ENCODE measurements at places on chromosomes 11 and 22.

DNA sequence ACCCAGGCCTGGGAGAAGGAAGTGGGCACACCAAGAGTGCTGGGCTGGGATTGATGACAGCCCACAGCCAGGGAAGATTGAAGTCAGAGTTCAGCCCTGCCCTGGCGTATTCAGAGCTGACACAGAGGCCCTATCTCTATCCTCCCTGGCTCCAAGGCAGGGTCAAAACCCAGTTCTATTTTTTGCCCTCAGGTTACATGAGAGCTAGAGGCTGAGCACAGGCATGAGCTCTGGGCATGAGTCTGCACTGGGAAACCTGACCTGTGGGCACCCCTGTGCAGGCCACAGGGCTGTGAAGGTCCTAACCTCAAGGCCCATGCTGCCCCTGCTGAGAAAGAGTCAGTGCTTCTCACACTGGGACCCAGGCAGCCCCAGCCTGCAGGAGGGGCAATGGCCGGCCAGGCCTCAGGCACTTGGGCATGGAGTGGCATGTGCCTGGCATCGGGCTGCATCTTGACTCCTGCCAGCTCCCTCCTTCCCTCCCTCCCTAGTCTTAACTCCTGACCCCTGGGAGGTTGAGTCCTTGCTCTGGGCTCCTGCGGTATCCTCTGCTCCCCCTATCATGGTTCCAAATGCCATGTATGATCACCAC is 5.4 kb downstream of the SLC35E4 start:
- no peak for DNase-seq

DNA sequence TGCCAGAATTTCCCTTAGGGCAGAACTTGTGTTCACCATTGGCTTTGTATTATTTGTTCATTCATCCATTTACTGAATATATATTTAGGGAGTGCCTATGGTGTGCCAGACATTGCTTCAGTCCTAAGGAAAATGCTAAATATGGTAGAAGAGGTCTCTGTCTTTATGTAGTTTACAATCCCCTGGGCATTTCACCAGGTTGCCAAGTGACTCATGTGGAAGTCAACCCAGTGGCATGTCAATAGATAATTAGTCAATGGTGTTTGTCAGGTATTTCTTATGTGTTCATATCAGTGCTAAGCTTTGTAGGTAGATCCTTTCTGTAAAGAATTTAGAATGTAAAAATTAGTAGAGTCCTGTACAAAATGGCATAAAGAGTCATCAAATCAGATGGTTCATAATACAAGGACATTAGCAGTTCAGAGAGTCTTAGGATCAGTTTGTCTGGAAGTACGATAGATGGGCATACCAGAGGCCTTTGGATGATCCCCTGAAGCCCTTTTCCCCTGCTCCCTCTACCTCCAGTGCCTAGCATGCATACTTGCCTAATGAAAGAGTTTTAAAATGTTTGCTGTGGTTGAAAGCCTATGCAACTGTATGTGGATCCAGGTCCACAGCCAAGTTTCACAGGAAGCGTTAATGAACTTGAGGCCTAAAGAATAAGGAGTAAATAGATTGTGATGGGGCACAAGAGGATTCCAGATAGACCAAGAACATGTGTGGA is 58.5 kb upstream of the SESN3 start:
- no peak for DNase-seq

DNA sequence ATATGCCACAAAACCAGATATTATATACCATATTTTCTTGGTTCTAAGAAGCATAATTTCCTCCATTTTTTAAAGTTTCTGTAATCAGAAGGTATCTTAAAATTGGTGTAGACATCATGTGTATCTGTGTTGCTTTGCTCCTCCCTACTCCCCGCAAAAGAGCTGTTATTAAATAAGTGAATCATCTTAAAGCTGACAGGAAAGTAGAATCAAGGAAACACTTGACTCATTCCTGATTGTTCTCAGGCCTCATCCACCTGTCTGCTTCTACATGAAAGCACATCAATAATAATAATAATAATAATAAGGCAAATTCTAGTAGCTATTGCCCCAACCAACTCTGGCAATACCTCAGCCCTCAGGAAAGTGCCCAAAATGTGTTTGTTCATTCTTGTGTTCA is 26.2 kb upstream of the GUCY1A2 start:
- DNase-seq = no peak

DNA sequence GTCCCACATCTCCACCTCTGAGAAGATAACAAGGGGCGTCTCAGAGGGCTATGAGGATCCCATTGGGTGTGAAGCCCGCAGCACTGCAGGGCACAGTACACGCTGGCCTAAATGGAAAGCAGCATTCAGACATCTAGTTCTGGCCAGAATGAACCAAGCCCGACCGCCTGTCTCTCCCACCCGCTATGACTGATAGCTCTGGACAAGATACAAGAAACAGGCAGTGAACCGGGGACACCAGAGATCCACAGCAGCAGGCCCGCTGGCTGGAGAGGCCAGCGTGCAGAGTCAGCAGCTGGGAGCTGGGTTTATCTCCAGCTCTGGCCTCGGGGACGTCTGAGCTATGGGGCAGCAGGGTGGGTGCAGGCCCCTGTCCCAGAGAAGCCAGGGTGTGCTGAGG is 9.6 kb downstream of the CERK start:
- no peak for DNase-seq

- no peak for DNase-seq
Observed at GRCh38 chr22:42327462-42328129, 57.1 kb upstream of the TCF20 start.

- DNase-seq = no peak
Observed at GRCh38 chr22:50174382-50175190, 4.1 kb downstream of the PANX2 start.

GRCh38 chr11:24298146-24298545 is 198.7 kb upstream of the LUZP2 start:
- DNase-seq = no peak

DNA sequence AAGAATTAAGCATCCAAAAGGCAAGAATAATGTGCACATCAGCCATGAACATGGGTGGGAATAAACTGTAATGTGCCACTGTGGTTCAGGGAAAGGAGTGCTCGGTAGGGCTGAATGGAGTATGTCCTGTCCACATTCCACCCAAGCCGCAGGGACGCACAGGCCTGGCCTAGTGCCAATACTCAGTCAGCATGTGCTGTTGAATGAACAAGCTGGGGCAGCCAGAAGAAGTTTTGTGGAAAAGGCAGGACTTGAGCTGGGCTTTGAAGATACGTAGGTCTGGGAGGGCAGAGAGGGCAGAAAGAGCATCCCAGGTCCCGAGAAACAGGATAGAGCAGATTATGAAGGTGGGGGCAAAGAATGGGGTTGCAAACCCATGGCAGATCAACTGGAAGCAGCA is 60.0 kb upstream of the PLET1 start:
- peak; percentile 56 for DNase-seq

Data from foreskin melanocyte (primary cell).